GM10248 (cell line): ENCODE measurements at places on chromosomes 5 and 9.

DNA sequence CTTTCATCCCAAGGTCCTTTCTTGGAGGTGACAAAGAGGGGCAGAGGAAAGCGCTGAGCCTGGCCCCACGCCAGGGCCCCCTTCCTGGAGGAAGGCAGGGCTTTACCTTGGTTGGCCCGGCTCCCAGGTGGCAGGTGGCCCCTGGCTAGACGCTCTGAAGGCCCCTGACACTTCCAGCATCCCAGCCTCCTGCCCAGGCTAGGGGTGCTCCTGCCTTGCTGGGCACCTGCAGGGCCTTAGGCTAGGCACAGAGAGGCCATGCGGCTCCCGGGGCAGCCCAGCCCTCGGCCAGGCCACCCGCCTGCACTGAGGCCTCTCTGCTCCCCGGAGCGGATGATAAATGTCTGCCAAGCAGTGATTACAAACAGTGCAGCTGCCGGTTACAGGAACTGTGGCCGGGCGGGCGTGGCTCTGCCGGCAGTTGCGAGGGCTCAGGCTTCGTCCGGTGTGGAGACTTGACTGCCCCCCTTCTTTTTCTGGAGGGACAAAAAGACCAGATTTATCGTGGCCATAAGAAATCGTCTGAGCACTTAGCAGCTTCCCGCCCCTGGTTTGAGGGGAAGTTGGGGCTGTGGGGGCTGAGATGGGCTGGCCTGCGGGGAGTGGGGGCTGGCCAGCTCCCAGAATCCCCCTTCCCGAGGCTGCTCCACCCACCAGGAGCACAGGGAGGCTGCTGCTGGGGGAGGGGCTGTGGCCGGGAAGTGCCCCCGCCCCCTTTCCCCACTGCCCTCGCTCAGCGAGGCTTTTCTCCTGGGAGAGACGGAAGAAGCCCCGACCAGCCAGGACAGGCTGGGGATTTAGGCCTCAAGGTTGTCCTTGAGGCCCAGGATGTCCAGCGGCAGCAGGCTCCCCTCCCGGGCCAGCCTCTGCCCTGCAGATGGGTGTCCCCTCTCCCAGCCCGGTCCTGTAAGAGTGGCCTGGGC, 31.6 kb upstream of the UBAC1 start:
- peak; percentile 64 for DNase-seq

GRCh38 chr5:89324990-89325389, 442.0 kb upstream of the MEF2C start:
- no peak for DNase-seq

DNA sequence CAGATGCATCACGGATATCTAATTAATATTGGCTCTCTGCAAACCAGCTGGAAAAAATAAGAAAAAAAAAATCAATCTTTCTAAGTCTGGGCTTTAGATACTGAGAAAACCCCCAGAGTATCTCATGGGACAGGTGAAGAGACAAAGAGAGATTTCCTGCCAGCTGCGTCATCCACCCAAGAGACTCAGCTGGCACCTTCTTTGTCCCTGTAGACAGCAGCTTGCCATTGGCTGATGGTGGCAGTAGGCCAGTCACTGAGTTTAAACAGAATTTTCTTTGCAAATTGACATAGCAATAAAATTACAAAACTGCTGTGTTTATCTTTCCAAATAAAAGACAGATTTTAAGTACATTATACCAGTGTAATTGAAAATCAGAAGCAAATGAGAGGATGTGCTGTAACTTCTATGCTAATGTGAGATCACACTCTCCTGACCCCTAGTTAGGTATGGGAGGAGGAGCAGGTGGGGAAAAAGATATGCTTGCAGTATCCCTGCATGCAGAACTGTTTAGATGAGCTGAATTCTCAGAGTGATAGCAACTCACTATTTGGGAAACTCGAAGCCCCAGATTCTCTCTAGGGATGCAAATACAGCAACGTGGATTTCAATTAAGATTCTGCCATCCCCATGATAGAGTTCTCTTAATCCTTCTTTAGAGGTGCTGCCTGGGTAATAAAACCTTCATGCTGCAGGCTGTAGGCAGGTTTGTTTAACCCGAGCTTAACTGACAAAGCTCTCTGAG, 72.2 kb downstream of the NMUR2 start:
- no peak for DNase-seq

- no peak for DNase-seq
Measured at GRCh38 chr9:110371411-110372007, 33.8 kb upstream of the TXNDC8 start.
